ENCODE measurements at places on chromosomes 3 and 15. TPM values are rescaled to one million over a fixed set of nuclear protein-coding genes. Genes with fewer than 3 reads are reported as not detected.

DNA sequence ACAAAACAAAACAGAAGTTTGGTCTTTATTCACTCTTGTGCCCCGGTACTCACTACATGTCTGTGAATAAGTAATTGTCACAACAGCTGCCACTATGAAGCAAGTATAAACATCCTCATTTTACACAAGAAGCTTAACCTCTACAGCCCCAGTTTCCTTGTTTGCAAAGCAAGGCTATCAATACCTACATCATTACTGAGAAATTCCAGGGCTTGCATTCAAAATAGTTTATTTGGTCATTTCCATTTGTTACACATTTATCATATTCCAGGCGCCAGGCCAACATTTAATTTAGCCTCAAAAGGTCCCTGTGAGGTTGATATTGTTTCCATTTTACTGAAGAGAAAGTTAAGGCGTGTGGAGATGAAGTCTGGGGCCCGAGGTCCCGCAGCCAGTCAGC is 161.4 kb upstream of the LRTM1 start:
- DNase-seq: no peak

- DNase-seq: no peak
Measured at GRCh38 chr3:7793786-7794185, 707.8 kb upstream of the LMCD1 start.

DNA sequence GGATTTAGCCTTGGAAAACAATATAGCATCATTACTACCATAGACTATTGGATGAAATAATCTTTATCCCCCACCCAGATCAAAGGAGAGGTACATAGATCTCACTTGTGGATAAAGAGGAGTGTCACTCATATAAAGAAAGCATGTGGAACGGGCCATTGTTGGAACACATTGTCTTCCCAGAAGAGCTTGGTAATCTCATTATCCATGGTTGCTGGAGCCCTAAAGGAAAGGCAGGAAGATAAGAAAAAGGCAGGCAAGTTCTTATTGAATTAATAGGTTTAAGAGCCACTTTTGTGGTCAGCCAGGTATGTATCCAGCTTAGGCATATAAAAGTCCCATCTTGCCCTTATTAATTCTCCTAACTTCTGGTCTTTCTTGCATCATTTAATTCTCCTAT is 659.1 kb downstream of the GRM7 start:
- no peak for DNase-seq

DNA sequence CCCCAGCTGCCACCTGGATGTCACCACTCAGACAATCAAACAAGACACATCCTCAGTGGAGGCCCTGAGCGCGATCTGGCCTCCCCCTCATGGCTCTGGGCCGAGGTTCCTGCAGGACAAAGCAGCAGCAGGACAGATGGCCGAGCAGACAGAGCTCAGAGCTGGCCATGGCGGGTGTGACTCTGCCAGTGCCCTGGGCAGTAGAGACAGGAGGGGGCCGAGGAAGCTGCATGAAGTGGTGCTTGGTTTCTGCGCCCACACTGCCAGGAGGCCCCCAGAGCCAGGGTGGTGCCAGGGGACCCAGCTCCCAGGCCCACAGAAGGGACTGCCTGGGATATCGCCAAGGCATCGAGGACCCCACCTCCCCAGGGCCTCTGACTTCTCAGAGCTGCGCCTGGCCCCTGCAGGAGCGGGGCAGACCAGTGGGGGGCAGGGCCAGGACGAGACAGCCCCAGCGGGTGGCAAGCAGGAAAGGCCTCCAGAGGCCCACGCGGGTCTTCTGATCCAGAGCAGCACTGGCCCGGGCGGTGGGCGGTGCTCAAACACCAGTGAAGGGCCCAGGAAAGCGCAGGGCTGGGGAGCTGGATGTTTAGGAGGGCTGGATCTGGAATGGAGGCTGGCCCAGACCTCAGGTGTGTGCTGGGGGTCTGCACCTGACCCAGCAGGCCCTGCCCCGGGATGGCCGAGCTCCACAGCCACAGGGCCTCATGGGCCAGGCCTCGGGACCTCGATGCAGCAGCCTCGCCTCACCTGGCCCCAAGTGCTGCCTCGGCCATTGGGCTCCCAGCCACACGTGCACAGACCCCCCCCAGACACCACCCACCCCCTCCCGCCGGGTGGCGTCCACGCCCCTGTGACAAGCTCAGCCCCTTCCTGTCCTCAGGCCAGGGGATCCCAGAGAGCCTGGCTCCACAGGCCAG is 76.0 kb downstream of the GOLGA8G start:
- DNase-seq: peak; percentile 1

DNA sequence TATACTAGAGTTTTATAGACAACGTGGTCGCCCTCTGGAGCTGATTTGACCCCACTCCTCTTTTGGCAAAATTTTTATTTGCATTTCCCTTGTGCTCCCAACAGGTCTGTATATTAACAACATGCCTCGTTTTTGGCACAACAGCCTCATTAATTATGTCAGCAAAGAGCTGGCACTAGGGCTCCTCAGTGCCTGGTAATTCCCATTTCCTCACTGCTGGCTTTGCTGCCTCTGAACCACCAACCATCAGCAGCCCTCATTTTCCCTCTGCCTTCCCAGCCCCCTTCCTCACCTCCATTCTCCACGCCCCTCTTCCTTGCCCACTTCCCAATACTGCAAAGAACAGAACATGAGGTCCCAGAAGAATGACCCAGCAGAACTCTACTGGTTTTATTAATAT is 204.8 kb downstream of the ABHD5 start:
- DNase-seq: no peak

GRCh38 chr3:104291437-104291851 is 1075.3 kb upstream of the ALCAM start:
- DNase-seq: no peak

DNA sequence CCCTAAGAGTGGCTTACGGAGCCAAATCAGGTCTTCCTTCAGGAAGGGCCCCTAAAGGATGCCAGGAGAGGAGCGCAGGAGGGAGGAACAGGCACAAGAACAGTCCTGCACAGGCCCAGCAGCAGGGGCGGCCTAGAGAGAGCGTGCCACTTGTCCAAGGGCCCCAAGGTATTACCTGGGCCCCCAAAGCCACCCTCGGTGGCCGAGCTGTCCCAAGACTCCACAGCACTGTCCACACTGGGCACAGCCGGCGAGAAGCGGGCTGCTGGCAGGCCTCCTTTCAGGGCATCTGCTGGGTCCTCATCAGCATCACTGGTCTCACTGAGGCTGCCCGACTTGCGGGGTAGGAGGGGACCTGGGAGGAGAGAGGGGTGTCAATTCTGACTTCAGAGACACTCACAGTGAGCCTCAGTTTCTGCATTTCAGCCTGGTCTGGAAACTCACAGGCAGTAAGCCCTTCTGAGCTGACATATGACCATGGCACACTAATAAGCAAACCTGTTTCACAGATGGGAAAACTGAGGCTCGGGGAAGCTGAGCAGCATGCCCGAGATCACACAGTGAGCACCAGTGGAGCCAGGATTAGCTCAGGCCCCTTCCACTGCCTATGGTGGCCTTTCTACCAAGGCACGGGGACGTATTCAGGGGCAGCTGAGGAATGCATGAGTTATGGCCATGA is 33.4 kb downstream of the GRIP2 start:
- DNase-seq: no peak

DNA sequence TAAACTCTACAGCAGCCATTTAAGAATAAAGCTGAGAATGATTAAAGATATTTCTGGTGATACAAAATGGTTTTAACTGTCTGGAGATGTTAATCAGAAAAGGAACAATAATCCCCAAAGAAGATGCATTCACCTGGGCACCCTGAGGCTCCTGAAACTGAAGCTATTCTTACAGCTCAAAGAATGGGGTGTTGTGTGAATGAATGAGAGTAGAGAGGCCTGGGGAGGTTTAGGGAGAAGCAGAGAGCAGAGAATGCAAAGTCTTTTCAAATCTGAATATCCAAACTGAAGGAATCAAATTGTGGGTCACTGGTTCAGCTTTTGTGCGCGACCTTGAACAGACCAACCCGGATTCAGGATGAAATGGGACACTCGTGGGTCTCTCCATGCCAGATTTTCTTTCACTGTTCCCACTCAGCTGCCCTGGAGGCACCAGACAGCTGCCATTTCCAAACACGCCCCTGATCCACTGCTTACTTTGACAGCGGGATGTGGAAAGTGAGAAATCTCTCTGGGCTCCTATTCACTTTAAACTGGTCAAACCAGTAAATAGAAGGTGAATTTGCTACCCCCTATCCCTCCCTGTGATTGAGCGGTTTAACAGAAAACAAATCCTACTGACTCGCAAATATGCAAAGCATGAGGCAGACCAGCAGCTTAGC is 485.5 kb upstream of the THBS1 start:
- DNase-seq: peak; percentile 37

DNA sequence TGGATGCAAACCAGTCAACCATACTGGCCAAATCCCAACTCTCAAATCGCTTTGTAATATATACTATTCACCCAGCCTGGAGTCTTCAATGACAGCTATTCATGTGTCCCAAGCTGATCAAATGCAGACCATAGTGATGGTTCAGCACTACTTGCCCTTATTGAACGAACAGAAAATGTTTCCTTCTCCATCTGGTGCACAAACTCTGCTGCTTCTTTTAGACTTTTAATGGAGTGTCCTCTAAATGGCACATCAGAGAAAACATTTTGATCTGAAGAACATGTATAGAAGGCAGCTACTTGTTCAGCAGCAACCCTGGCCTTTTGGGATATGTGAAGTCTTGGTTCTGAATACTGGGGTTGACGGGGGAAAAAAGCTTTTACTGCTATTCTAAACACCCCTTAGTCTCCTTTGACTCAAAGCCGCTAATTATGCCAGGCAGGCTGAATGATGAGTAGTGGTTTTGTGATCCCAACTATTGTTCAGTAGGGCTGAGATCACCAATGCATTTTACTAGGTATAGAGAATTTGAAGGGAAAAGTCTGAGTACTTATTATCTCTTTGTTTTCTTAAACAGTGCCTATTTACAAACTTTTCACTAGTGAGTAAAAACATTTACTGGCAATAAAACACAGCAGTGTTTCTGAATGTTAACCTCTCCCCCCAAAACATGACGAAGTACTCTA is 781.2 kb downstream of the ROBO1 start:
- no peak for DNase-seq

DNA sequence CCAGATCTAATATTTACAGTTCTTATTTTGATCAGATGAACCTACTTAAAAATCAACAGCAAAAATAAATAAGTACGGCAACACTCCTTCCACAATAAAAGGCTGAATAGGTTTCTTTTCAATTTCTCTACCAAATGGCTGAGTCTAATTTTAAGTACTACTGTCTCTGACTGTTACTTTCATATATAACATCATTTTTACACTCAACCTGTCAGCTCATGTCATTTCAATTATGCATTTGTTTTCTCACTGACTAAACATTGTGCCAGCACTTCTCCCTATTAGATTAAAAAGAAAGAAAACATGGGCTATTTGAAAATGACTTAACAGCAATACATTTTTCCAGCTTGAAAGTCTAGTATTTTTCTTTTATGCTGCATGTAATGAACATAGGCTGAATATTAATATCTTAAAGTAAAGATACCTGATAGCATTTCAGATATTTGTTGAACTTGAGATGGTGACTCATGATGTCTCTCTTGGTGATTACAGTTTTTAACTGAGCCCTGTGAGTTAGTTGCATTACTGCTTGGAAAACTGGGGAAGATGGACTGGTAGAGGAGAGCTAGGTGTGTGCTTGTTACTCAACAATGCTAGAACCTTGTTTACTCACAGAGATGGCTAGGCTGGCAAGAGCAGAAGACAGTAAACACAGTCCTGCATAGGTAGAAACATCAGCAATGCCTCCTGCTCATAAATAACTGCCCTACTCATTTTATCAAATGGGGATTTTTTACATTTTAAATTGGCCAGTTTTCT is 73.9 kb downstream of the PEX5L start:
- peak; percentile 45 for DNase-seq

GRCh38 chr3:187227658-187228258 is 30.5 kb downstream of the RTP1 start:
- peak; percentile 84 for DNase-seq

DNA sequence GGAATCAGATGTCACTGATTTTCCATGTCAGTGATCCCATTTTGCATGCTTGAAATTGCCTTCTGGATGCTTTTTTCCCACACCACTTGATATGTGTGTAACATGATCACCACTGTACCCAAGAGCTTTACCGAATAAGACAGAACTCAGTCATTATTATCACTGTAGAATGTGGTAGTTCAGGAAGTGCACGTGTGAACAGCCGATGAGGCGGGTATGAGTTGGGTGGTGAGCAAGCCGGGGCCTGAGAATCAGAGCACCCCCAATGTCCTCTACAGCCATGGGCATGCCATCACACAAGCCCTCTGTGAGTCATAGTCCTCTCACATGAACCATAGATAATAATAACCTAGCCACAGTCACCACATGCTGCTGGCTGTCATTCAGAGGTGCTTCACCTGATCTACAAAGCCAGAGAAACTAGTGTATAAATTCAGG is 470.8 kb downstream of the SOX2 start:
- DNase-seq: peak; percentile 71

- DNase-seq: no peak
Measured at GRCh38 chr3:195312714-195313113, 41.8 kb upstream of the XXYLT1 start.

The CTXN2 gene
- total RNA-seq: not detected

The SPATA12 gene
- total RNA-seq: 0.47 TPM

The SATB1 gene
- total RNA-seq: 15.6 TPM

The PFN2 gene
- 213 TPM for total RNA-seq

The GOLGA8T gene
- total RNA-seq: not detected

The FRMD5 gene
- total RNA-seq: 12.2 TPM

The GOLGA8H gene
- total RNA-seq: 1.0 TPM
